ENCODE measurements at places on chromosomes 6 and 20. TPM values are rescaled to one million over a fixed set of nuclear protein-coding genes. Genes with fewer than 3 reads are reported as not detected.

SLC26A8 gene
- not detected for total RNA-seq

- peak; percentile 97 for DNase-seq
Measured at GRCh38 chr6:33204415-33205190, at the start of gene HSD17B8. Gene HSD17B8 (plus strand): TSS chr6:33204655. CDS start chr6:33204669, 14 bp downstream.

DNA sequence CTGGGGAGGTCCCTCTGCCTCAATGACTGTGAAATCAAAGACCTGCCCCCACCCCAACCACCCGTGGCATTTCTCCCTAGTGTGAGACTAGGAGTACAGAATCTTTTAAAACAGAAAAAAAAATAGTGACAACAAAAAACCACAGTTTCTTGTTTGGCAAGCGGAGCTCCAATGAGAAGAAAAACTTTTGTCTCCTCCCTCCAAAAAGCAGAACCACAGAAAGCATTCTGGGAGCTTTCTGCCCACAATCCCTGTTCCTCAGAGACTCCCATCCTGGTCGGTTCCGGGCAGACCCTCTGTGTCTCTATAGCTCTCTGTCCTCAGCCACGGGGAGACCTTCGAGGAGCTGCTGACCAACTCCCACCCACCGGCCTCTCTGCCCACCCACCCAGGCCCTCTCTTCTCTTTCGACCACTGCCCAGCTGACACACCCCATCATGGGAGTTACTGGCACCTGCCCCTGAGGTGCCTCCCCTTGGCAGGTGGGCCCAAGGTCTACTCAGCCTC is 4.9 kb downstream of the PREX1 start:
- no peak for DNase-seq

- DNase-seq, result no peak
Measured at GRCh38 chr6:145044641-145045246, 690.6 kb downstream of the EPM2A start.

DNA sequence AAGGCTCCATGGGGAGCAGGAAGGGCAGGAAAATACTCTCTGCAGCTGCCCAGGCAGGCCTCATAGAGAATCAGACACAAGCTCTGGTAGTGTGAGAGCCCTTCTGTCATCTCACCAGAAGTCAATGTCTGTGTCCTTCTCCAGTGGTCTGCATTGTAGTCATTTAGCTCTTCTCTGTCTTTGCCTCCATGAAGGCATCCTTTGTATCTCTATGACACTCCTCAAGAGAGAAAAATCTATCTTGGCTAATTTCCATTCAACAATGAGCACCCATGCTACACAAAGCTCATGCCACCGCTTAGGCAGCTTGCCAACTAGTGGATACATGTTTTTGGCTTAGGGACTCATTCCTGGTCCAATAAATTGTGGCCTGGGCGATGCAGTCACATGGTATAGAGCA is 92.1 kb downstream of the RNF217 start:
- no peak for DNase-seq
